ENCODE measurements at places on chromosomes 12 and 14.
A peak's percentile ranks its signal among the peaks of the same experiment; 100 is the strongest.

DNA sequence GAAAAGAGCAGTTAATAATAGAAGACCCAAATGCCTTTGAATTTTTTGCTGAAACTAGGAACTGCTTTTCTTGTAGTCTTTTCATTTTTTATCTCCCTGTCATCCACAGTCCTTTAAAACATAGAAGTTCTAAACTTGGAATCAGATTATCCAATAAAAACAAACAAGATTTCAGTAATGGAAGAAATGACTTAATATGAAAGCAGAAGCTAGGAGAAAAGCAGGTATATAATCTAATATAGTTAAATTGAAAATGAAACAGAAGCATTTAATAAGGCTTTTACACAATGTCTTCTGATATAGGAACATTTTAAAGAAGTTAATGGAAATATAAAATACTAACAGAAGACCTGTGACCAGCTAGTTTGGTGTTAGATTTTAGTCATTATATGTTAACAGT, 26.5 kb downstream of the PPP1R12A start:
- DNase-seq, result no peak

- DNase-seq, result no peak
Measured at GRCh38 chr12:96171905-96172304, 22.3 kb upstream of the ELK3 start.

DNA sequence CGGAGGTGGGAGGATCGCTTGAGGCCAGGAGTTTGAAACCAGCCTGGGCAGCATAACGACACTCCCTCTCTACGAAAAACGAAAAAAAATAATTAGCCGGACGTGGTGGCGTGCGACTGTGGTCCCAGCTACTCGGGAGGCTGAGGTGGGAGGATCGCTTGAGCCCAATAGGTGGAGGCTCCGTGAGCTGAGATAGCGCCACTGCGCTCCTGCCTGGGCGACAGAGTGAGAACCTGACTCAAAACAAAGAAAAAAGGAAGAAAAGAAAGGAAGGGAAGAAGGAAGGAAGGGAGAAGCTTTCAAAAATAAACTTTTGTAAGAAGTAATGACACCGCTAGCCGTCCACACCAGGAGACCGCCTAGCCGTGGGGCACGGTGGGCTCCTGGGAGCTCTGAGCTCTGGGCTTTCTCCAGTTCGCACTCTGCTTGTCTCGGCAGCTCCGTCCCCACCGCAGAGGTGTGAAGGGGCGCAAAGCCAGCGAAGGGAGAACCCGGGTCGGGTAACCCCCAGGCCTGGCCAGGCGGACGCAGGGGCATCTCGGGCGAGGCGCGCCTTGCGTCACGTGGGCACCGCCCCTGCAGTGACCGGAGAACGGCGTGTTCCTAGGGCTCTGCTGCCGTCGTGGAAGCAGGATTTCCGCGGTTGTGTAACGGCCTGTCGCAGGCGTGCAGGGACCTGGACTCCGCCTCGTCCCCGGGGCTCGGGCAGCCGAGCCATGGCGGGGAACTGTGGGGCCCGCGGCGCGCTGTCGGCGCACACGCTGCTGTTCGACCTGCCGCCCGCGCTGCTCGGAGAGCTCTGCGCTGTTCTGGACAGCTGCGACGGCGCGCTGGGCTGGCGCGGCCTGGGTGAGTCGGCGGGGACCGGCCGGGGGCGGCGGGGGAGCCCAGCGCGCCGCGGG, at the start of gene IRAK3:
Gene IRAK3 (plus strand): TSS at position 631 of the 902 bp plus-strand sequence. CDS start 86 bp downstream, at position 717.
- peak; percentile 23 for DNase-seq

- no peak for DNase-seq
Measured at GRCh38 chr12:19683178-19683927, 244.1 kb downstream of the AEBP2 start.

DNA sequence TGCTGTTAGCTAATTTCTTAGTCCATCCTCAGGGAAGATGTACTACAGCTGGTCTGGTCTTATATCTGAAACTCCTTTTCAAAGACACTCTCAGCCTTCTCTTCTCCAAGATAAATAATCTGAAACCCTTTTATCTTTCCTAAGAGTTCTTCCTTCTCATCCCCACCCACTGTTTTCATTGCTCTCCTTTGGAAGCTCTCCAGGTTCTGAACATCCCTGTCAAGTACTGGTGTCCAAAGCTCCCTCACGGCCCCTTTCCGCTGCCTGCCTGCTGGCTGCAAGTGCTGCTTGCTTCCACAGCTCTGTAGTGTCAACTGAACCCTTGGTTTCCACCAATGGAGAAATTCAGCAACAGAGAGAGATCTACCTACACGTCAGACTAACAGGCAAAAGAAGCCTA, 6.6 kb upstream of the SLC6A13 start:
- DNase-seq, result no peak

DNA sequence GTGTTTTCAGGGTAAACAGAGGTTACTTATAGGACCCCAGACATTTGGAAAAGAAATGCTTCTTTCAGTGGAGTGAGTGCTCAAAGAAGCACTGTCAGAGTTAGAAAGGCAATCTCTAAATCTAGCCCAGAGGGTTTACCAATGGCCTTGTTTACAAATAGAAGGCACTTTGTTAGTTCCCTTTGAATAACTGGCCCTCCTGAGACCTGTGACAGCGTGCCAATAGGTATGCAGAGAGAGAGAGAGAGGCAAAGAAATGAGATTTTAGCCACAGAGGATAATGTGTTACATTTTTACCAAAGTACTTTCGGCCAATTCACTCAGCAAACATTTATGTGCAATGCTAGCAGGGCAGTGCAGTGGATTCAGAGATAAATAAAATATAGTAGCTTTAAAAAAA, 41.9 kb downstream of the TPH2 start:
- no peak for DNase-seq

DNA sequence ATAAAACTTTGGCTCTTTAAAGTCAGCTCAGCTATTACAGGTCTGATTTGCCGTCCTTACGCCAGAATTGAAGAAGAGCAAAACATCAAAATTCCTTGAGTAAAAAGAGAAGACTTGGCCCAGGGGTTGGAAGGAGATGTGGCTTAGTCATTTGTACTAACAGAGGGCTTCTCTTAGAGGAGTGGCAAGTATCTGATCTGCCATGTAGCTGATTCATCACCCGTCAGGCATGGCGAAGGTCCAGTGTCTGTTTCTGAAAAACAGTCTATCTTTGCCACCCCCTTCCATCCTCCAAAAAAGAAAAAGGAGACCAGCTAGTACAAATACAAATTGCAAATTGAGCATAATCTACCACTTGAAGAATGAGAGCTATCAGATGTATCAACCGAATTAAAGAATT, 91.9 kb downstream of the RAD52 start:
- DNase-seq, result no peak

- DNase-seq, result no peak
Measured at GRCh38 chr12:19038209-19038608, 91.3 kb upstream of the PLEKHA5 start.

DNA sequence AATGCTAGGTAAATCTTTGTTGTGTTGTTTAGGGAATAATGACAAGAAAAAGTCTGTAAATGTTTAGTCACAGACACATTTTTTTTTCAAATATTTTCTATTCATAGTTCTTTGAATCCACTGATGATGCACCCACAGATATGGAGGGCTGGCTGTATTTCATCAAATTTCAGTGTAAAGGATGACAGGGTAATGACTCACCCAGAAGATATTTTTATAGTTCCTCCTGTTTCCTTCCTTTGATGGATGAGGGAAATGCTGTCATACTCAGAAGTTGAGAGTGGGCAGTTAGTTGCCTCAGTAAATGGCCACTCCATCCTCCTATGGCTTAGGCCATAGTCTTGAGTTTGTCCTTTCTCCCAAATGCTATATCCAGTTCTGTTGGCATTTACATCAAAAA, 76.9 kb upstream of the REP15 start:
- no peak for DNase-seq

DNA sequence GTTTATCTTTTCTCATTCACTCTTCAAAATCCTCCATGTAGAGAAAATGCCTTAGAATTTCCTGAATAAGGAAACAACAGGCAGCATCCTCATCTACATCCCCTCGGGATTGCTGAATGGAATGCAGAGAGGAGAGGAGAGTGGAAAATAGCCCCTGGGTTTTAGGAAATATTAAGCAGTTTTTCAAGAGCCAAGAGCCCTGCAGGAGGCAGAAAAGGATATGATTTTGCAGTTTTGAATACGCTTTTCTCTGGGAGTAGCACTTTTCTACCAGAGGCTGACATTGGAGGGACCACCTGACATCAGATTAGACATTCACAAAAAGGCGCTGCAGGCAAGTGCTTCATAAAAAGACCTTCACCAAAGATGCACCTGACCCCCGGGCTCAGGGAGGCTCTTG, 362.2 kb upstream of the SFSWAP start:
- DNase-seq, result no peak

GRCh38 chr12:39572551-39572950, 47.1 kb downstream of the ABCD2 start:
- DNase-seq, result no peak

DNA sequence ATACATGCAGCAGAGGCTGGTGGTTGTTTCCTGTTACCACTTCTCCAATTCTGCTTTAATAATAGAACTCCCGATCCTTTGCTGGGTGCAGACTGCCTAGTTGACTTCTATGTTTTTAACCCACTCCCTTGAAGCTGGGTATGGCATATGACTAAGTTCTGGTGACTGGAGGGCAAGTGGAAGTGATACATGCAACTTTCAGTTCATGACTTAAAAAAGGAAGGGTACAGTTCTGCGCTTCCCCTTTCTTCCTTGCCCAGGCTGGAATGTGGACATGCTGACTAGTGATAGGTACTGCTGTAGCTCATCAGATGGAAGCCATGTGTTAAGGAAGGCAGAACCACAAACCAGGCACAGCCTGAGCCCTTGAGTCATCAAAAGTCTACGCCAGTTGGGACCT, 2.4 kb upstream of the A2M start:
- DNase-seq, result no peak

DNA sequence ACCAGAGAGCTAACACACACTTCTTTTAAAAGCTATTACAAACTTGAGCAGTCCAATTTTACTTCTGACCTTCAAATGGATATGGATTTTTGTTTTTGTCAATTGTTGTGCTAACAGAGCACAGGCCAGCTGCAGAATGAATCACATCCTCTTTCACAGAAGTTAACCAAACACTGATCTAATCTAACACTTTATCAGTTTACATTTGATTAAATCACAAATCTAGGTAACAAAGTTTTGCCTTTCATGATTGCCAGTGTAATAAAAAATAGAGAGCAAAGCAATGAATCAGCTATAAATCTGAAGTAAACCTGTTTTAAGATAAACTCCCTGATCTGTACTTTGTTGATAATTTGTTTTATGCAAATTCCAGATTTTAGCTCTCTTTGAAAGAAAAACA, 273.1 kb upstream of the RGS6 start:
- no peak for DNase-seq

GRCh38 chr14:91229743-91230200, 14.7 kb downstream of the GPR68 start:
- DNase-seq, result peak; percentile 50

DNA sequence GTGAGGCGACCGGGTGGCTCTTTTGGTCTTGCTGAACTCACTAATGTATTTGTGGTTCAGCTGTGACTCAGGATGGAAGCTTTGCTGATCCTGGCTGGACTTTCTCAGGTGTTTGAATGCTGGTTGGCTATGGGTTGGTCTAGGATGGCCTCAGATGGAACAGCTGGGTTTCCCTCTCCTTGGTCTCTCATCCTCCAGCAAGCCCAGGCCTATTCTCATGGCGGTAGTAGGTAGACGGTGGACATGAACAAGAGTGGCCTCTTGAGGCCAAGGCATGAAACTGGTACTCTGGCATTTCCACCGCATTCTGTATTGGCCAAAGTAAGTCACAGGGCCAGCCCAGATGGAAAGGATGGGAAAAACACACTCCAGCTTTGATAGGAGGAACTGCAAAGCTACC, 11.8 kb upstream of the POLR3B start:
- DNase-seq, result no peak

DNA sequence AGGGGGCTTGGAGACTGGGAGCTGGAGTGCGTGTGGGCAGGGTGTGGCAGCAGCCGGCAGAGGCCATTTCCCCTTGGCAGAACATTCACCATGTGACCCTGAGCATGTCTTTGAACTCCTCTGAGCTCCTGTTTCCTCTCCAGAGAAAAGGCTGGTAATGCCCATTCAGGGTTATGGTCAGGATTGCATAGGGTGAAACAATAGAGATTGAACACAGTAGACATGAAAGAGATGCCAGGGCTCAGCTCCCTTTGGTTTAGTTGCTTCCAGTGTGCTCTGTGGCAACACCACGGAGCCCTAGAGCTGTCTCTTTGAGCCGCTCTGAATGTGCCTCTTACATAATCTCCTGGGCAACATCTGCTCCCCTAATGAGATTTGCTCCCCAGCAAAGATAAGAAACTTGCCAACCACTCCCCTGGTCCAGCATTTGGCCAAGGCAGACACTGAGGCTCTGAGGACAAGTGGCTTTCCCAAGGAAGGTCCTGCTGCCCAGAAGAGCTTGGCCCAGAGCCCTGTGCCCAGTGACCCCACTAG, 4.6 kb downstream of the IFI27 start:
- DNase-seq, result no peak

- DNase-seq, result no peak
Measured at GRCh38 chr12:42564556-42564955, 25.0 kb downstream of the PRICKLE1 start.

DNA sequence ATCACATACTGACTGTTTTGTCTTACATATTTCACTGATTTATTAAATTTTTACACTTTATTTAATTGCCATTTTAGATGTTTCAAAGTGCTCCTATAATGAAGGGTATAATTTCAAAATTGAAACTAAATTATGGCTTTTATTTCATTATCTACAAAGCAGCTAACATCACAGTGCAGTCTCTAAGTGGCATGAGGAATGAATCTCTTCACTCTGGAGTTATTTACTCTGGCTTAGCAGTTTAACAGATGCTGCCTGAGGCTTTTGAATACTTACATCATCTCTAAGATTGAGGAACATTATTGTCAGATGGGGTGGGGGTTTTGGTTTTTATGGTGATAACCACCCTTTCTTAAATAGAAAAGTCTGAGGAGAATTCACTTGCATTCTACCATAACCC, 386.4 kb downstream of the TRHDE start:
- DNase-seq, result no peak

DNA sequence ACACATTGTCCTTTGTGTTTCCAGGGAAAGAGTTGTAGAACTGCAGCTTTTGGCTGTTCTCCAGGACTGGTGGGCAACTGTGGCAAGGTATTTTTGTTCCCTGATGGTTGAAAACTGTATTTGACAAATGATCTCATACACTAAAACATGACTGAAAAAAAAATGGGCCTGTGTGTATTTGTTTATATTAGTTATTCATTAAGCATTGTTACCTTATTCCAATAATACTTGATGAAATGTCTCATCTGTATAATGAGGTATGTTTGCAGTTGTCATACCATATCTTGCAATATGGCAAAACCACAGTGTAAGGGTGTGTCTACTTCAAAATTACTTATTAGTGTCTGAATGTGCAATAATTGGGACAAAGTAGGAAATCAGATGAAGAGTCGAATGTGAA, 479.4 kb upstream of the NOVA1 start:
- no peak for DNase-seq

GRCh38 chr14:90299408-90299807, 32.3 kb downstream of the NRDE2 start:
- no peak for DNase-seq

DNA sequence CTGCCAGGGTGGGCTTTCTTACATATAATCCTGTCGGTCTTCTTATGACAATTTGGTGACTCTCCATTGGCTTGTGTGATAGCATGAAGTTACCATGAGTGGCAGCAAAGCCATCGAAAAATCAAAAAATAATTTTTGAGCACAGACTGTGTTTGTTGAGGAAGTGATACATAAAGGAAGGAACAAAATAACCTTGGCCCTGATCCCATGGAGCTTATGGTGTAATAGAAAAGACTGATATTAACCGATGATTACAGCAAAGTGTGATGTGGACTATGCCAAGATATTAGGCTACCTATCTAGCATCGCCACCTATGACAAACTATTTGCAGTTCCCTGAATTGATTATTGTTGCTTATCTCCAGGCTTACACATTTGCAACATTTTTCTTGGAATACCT, 383.2 kb downstream of the AEBP2 start:
- DNase-seq, result no peak

GRCh38 chr14:29220566-29220965, 454.0 kb downstream of the FOXG1 start:
- DNase-seq, result no peak

Data from naive thymus-derived CD8-positive, alpha-beta T cell (primary cell).